ENCODE measurements at places on chromosomes 1 and 21.

DNA sequence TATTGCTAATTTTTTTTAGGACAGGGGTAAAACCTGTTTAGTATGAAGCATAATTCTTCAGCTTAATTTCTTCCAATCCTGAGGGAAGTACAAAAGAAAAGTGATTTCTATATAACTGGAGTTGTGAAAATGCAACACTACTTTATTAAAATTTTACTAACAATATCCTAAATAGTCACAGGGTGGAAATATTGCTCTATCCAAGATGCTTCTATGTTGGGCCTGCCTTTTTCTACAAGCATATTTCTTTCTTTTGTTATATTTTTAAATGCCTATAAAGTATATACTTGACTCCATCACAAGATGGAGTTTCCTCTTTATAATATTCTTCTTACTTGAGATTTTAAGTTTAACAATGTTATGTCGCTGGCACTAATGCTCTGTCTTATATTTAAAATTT, 37.9 kb downstream of the DTL start:
- no peak for DNase-seq

DNA sequence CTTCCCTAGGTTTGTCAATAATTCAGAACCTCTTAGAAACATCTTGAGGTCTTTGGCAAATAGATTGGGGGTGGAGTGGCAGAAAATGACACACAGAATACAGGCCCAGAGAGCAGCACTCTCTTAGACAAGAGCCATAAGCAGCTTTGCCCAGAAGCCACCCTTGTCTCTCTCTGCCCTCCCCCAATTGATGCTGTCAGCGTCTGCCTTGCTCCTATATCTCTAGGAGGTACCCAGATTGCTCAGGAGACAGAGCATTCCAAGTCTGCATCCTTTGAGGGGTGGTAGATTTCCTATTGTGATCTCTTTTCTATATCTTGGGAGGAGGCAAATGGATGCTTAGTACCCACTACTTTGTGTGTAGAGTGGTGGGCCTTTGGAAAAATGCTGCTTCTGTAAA, 1.8 kb downstream of the RGL1 start:
- no peak for DNase-seq

GRCh38 chr21:15064576-15065391, at the start of gene NRIP1:
NRIP1 (minus strand) TSS chr21:15065000; CDS start chr21:14968192, 96,808 bp downstream.
- peak; percentile 91 for DNase-seq

- DNase-seq = no peak
These were observed 16.2 kb downstream of the CFAP126 start for GRCh38 chr1:161351482-161351881.

DNA sequence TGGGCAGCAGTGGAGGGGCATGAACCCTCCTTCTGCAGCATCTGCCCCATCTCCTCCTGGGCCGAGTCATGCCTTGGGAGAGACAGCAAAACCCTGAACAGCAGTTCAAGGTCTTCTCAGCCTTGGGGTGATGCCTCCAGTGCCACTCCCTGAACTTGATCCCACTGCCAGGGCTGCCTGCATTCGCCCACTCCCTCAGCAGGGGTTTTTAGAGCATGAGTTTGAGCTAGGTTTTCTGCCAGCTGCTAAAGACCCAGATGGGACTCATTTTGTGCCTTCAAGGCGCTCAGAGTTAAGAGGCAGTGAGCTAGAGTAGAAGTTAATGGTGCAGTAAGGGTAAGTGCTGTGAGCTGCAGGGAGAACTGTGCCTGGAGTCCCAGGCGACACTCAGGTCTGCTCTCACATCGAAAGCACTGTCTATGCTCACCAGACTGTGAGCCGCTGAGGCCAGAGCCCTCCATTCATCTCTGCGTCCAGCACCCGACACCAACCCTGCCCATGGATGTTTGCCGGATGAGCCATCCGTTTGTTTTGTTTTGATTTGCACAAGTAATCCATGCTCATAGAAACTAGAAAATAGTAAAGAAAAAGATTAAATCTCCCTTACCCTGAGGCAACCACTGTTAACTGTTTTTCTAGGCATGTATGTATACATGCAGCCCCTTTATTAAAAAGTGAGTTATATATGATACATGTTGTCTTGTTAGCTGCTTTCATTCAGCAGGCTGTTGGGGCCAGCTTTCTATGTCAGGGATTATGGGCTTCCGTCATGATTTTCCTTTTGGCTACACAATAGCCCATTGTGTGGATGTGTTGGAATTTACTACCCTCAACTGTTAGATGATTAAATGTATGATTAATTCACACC, 67.8 kb downstream of the VPS26C start:
- DNase-seq = peak; percentile 30

DNA sequence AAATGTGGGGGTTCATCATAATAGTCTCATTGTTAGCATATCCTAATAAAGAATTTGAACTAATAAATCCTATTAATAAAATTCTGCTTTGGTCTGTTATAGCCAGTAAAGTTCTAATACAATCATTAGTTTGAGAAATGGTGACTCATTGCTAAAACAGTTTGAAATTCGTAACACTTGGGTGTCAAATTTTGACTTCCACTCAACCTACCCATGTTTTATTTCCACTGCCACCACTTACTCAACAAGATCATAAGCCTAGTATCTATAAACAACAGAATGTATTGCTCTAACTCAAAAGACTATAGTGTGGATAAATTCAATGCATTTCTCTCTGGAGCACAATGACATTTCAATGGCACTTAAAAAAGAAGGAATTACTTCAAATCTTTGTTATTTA, 29.1 kb downstream of the LGALS8 start:
- no peak for DNase-seq

DNA sequence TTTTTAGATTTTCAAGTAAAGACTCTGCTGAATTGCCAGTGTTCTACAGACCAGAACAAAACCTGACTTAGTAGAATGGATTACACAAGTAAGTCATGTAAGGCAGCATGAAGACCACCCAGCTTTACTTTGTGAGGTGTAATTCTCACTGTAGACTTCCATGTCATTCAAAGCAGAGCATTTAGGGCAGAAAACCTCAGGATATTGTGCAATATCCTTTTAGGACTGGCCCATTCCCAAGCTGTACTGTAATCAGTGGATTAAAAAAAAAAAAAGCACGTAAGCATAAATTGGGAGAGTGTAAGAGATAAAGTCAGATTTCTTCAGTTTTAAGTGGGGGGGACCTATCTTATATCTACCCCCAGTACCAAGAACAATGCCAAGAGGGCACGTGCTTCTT, 380.5 kb upstream of the PRMT6 start:
- no peak for DNase-seq

- no peak for DNase-seq
These were observed 80.9 kb upstream of the ZC3H12A start for GRCh38 chr1:37393173-37394120.

GRCh38 chr1:226823643-226824042, 46.8 kb upstream of the PSEN2 start:
- DNase-seq = no peak

DNA sequence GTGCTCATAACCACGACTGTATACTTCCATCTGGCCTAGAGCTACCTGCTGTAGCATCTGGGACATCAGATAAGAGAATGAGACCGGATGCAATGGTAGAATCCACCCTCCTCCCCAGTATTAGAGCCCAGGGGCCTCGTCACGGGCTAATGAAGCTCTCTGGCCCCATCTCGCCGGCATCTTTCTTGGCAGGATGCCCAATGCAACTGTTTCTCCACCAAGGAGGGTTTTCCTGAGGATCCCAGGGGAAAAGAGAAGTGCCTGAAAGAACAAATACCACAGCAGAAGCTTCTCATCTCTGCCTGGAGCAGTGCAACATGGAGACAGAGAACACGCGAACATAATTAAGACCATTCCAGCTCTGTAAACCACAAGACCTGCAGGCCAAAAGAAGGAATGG, 80.0 kb downstream of the VWA5B1 start:
- DNase-seq = no peak

GRCh38 chr1:192639607-192640368, 3.8 kb downstream of the RGS13 start:
- no peak for DNase-seq

GRCh38 chr1:247468481-247469140, 10.7 kb upstream of the OR2B11 start:
- DNase-seq = no peak

- DNase-seq = no peak
These were observed 58.5 kb upstream of the MORC3 start for GRCh38 chr21:36261459-36261858.

DNA sequence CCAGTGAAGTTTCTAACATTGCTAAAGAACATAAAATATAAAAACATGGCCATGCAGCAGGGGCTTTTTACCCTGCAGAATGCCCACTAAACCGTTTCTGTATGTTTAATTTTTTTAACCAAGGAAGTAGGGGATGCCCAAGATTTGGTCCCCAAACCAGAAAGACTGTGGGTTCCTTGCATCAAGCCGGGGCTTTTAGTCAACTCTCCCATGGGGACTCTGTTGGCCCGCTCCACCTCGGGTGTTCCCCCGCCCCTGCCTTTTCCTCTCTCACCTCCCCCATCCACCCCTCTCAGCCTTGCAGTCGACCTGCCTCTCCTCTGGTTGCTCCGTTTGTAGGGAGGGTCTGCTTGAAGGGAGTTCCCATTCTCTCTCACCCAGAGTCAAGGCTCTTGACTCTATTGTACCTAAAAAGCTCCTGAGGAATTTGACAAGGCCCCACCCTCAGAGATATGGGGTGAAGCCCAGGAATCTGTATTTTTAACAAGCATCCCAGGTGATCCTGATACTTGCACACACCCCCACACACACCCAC, 117.5 kb downstream of the TOMM20 start:
- no peak for DNase-seq

GRCh38 chr1:185644531-185644930, 89.7 kb upstream of the HMCN1 start:
- no peak for DNase-seq

DNA sequence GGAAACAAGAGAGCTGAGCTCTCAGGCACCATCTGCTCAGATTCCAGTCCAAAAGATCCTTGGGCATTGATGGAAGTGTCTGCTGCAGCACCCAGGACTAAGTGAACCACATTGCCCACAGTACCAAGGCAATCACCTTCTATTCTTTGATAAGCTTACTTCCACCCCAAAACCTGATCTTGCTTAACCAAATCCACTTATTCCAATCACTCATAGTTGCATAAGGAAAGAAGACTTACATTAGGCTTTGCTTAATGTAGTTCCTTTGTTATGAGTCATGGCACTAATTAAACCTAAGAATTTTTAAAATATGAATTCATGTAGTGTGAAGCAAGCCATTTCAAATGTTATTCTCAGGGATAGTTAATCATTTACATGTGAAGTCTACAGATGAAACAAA, 84.5 kb downstream of the UCHL5 start:
- DNase-seq = no peak

DNA sequence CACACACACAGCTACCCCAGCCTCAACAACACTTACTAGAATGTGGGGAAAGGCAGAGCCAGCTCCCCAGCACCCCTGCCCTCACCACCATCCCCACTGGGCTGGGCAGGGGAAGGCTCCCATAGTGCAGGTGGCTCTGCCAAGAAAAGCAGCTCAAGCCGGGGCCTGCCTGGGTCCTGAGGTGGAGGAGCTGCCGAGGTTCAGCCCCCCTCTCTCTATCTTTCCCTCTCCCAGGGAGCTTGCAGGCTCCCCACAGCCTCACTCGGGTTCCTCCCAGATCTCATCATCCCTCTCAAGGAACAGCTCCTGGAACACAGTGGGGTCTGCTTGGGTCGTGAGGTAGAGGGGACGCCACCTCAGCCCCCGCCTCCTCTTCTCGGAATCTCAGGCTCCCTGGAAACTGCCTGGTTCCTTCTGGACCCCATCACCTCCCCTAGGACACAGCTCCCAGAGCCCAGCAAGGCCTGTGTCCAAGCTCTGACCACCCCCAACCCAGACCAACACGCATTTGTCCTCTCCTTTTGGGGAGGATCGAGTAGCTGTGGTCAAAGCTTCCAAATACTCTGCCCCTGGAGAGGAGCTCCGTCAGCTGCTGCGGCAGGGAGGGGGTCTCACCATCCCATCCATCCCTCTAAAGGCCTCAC, 704 bp downstream of the S100A16 start:
- no peak for DNase-seq

DNA sequence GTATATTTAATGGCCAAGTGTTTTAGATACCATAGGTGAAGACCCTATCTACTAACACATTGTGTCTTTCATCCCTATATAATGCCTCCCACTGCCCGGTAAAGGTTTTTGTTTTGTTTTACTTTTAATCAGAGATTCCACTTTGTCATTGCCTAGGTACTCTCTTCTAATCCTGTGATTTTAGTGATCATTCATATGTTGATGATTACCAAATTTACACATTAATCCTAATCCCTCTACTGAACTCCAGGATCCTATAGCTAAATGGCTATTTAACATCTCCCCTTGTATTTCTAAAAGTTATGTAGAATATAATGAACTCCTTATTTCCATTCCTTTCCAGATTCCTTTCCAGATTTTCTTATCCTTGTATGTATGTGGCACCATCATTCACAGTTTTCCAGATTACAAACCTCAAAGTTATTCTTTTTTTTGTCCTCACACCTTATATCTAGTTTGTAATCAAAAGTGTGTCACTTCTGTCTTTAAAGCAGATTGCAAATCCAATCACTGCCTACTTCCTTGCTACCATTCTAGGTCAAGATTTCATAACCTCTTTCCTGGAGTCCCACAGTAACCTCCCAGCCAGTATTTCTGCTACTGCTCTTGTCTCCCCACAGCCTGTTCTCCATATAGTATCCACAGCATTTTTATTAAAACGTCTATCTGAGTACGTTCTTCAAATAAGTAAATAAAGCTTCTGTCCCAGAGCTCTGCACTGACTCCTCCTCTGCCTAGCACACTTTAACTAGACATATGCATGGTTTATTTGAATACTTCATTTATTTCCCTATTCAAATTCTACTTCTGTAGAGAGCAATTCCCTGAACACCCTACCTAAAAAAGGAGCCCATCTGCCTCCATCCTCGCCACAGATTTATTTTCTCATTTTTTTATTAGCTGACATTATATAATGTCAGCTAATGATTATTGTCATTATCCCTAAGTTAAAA, 157.8 kb downstream of the KCNT2 start:
- DNase-seq = no peak

- no peak for DNase-seq
These were observed 17.8 kb upstream of the TTC4 start for GRCh38 chr1:54697896-54698295.

- no peak for DNase-seq
These were observed 19.9 kb downstream of the SGIP1 start for GRCh38 chr1:66553846-66554245.

- DNase-seq = no peak
These were observed 210.2 kb upstream of the DMRTA2 start for GRCh38 chr1:50633465-50633864.

DNA sequence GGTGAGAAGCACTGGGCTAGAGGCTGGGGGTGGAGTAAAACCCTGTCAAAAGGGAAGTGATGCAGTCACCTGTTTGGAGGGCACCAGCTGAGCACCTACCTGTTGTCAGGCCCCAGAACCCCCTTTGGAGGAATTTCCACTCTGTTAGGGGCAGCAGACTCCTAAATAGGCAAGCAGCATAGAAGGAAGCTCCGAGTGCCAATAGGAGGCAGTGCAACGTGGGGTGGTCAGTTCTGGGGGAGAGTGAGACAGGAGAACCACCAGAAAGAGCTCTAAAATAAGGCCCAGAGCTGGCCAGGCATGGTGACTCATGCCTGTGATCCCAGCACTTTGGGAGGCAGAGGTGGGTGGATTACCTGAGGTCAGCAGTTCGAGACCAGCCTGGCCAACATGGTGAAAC, 203.7 kb upstream of the ZC3H12A start:
- DNase-seq = no peak

GRCh38 chr1:18540136-18540765, 59.5 kb downstream of the KLHDC7A start:
- DNase-seq = no peak

- no peak for DNase-seq
These were observed 289.7 kb downstream of the HHAT start for GRCh38 chr1:210618369-210618768.
